Liver (tissue), 10 donors: ENCODE measurements at places on chromosomes 6 and 20.
A peak's percentile ranks its signal among the peaks of the same experiment; 100 is the strongest.

GRCh38 chr6:2876210-2877056 is 26.7 kb downstream of the SERPINB9 start:
- peak; percentile 57 for DNase-seq

GRCh38 chr20:25282796-25283195 is 34.9 kb downstream of the PYGB start:
- DNase-seq, result no peak

- DNase-seq, result no peak
These were observed 165.9 kb downstream of the SASH1 start for GRCh38 chr6:148508401-148509041.

DNA sequence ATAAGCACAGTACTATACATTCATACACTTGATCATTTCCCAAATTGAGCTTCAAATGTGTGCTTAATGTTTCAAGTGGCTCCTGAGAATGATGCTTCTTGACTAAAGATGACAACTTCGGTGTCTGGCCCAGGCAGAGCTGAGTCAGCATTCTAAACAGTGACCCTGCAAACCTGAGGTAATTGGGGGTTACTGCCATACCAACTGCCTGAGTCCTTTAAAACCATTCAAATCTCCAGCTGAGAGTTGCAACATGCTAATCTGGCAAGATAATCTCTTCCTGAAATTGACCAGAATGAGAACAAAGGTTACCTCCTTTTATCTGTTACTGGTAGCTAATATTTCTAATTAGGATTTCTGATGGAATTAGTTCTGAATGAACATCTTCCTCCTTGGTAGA is 8.2 kb downstream of the BACH2 start:
- no peak for DNase-seq

GRCh38 chr6:137967689-137968454 is 100.8 kb downstream of the TNFAIP3 start:
- no peak for DNase-seq

GRCh38 chr6:121652726-121653623 is 217.5 kb downstream of the GJA1 start:
- no peak for DNase-seq
